ENCODE measurements at places on chromosomes 11 and 22.
A peak's percentile ranks its signal among the peaks of the same experiment; 100 is the strongest.

DNA sequence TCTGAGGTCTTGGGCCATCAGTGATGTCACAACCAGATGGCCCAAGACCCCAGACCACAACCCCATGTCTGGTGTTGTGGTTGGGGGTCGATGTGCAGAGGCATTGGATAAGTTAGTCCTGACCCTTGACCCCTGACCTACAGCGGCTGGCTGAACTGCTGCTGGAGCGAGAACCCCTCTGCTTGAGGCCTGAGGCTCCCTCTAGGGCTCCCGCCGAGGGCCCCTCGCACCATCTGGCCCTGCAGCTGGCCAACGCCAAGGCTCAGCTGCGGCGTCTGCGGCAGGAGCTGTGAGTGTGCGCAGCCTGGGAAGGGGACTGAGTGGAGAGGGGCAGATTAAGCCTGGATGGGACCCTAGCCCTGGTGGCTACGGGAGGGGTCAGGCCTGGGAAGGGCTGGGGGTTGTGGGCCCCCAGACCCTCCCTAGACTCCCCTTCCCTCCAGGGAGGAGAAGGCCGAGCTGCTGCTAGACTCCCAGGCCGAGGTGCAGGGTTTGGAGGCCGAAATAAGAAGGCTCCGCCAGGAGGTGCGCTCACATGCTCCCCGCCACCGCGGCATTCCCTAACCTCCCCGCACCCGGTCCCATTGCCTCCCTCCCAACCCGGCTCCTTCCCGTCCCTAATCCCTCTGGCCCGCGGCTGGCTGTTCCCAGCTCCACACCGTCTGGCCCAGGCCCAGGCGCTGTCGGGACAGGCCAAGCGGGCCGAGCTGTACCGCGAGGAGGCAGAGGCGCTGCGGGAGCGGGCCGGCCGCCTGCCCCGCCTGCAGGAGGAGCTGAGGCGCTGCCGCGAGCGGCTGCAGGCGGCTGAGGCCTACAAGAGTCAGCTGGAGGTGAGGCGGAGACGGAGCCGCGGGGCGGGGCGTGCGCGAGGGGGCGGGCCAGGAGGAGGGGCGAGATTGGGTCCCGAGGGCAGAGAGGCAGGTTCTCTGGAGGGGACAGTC lies 2.1 kb downstream of the CCDC88B start:
- peak; percentile 93 for DNase-seq

GRCh38 chr22:37386441-37386840 lies 40.8 kb downstream of the ELFN2 start:
- no peak for DNase-seq

GRCh38 chr22:47277531-47277930 lies 515.1 kb downstream of the TBC1D22A start:
- no peak for DNase-seq

DNA sequence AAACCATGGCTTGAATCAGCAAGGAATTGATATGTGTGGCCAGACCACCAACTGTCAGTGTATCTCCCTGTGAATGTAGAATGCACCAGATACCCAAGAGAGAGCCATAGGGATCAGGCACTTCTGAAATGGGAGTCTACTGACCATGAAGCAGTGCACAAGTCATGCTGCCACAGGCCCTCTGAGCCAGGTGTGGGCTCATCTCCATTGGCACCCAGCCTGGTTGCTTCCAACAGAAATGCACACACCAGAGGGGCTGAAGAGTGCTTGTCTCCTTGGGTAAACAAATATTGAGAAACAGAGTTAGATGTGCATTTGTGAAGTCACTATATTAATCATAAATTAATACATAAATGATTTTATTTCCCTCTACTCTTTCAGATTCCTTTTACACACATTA lies 28.4 kb upstream of the PANX1 start:
- DNase-seq: no peak

GRCh38 chr11:63845303-63845702 lies 6.4 kb downstream of the MARK2 start:
- DNase-seq: no peak
